ENCODE measurements at places on chromosomes 12 and 14. TPM values are rescaled to one million over a fixed set of nuclear protein-coding genes. Genes with fewer than 3 reads are reported as not detected.

Gene SPTB
- not detected for total RNA-seq

Gene RASSF8
- 7.3 TPM for total RNA-seq

Gene HOTAIR
- total RNA-seq, result 4.5 TPM

Gene TEAD4
- 30.8 TPM for total RNA-seq

Gene TOMM20L
- not detected for total RNA-seq

Gene RAPGEF3
- total RNA-seq, result 6.1 TPM

Gene TMEM253
- total RNA-seq, result not detected

Gene AQP2
- not detected for total RNA-seq

Gene SOAT2
- total RNA-seq, result not detected

Gene KRT82
- total RNA-seq, result not detected

Gene HHIPL1
- total RNA-seq, result not detected

Gene POTEM
- total RNA-seq, result not detected

Gene REP15
- 1.2 TPM for total RNA-seq

Gene MAGOHB
- total RNA-seq, result 39.7 TPM

Gene AKAP3
- total RNA-seq, result not detected

Gene ANO4
- not detected for total RNA-seq

Gene PIP4P1
- total RNA-seq, result 21.4 TPM

Gene SCAF11
- total RNA-seq, result 78.3 TPM

Gene DTD2
- 28.0 TPM for total RNA-seq

Gene TDRD9
- not detected for total RNA-seq

Gene PIWIL1
- not detected for total RNA-seq
